Heart left ventricle (tissue), 16 donors: ENCODE measurements at places on chromosomes 5 and 9. TPM values are rescaled to one million over a fixed set of nuclear protein-coding genes. Genes with fewer than 3 reads are reported as not detected.
A peak's percentile ranks its signal among the peaks of the same experiment; 100 is the strongest.

TMEM171 gene
- total RNA-seq = not detected

NUP214 gene
- 22.1 TPM for total RNA-seq

ZNF608 gene
- total RNA-seq = 14.2 TPM

SHISAL2B gene
- total RNA-seq = not detected

HTR1A gene
- total RNA-seq = not detected

C5orf52 gene
- not detected for total RNA-seq

DNA sequence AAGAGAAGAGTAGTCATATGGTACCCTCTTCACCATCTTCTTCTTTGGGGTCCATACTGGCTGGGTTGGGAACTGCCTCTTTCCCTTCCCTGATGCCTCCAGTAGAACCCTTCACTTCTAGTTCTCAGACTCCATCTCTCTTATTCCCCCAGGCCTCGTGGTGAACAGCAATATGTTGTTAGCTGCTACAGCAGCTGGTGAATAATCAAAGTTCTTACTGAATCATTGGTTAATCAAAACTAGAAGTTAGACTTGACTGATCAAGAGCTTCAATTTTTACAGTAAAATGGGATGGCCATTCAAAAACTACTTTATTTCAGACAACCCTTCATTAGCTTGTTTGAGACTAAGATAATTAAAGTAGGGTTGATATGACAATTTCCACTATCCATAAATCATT is 190.9 kb upstream of the GNA14 start:
- no peak for DNase-seq

DNA sequence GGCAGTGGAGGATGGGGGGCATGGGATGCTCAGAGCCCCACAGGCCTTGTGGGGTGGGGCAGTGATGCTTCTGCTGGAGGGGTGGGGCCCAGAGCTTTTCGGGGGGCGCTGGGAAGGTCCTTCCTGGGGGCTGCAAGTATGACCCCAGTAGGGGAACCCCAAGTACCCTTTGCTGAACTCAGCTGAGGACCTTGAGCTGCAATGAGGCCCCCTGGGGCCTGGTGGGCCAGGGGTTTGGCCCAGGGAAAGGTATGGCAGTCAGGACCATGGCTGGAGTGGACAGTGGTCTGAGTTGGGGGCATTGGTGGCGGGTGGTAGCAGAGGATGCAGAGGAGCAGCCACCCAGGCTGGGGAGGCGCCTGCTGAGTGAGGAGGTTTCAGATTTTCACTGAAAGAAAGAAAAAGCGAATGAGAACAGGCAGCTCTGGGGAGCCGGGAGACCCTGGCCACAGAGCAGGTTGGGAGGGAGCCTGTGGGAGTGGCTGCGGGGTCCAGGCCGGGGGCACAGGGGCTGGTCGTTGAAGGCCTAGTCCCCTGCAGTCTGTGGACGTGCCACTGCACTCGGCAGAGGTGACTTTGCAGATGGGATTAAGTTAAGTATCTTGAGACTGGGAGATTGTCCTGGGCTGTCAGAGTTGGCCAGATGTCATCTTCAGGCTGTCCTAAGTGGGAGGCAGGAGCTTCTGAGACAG is 19.2 kb downstream of the WNK2 start:
- no peak for DNase-seq

DNA sequence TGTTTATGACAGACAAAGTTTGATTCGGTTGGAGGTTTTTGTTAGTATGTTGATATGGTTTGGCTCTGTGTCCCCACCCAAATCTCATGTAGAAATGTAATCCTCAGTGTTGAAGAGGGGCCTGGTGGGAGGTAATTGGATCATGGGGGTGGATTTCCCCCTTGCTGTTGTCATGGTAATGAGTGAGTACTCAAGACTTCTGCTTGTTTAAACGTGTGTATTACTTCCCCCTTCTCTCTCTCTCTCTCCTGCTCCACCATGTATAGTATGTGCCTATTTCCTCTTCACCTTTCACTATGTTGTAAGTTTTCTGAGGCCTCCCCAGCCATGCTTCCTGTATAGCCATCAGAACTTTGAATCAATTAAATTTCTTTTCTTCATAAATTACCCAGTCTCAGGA is 415.1 kb downstream of the HCN1 start:
- DNase-seq = no peak

DNA sequence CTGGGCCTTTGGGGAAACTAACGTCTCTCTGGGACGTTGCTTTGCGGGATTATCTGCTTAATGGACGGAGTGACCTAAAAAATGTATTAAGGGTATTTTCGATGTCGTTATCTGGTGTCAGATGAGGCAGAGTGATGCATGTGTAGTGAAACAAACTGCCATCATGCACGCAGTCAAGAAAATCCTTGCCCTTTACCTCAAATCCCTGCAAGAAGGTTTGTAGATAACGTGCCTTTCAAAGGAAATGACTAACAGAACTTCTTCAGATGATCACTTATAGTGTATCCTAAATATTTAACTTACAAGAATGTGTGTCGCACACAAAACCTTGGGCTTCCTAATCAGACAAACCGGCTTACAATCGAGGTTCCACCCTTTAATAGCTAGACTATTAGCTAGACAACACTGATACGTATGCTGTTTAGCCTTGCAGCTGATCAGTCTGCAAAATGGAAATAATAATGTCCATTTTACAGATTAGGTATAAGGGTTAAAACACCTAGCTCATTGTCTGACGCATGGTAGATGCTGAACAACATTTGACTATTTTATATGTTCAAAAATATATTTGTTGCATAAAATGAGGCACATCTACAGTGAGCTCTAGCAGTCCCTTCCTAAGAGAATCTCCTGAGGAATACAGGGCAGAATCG is 541 bp upstream of the TBCA start:
- no peak for DNase-seq

DNA sequence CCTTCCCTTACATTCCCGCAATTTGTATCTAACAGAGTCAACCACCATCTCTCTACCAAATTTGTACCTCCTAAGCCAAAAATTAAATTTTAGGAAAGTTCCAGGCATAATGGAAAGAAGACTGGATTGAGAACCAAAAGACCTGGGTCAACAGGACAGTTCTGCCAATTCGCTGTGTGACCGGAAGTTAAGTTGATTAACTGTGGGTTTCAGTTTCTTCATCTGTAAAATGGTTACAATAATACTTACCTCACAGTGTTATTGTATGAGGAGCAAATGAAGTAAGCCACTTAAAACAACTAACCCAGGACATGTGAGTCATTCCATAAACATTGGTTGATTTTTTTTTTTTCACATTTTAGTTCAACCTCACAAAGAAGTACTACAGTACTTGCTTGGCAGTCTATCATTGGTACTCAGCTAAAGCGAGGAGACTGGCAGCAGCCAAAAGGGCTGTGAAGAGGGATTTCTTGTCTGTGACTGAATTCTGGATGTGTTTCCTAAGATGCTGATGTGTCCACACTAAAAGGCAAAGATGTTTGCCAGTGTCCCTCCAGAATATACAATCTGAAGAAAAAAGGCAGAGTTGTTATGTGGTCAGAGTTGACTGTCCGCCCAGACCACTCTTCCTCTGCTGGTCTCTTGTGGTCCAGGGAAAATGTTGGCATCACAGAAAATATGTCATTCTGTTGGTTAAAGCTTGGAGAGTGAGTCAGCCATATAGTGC is 198.6 kb downstream of the TLE1 start:
- no peak for DNase-seq

DNA sequence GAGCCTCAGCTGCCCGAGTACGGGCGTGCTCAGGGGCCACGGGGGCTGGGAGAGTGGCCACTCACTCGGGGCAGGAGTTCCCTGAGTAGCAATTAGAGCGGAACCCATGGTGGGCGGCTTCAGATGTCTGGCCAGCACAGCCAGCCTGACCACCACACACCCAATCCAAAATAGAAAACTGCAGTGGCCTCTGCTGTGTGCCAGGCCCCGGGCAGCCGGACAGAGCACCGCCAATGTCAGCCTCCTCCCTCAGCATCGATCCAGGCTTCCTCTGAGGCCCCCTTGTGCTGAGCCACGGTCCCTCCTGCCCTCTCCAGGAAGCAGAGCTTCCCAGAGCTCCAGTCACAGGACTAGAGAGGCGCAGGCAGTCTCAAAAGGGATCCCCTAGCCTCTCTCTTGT is 2.7 kb downstream of the ADAMTS2 start:
- no peak for DNase-seq

DNA sequence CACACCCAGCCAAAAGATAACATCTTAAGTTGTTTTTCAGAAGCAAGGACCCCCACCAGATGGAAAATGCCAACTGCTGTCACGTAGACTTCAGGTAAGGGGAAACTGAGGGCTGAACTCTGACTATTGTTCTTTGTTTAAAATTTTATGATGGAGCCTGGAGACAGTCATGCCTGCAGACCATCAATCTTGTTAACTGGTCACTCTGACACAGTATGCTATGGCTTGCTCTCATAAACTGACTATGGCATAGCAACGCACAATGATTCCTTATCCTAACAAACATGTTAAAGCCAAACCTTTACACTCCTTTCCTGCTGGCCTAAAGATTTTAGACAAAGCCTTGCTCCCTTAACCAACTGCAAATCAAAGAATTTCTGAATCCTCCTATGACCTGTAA is 43.6 kb upstream of the GOLM1 start:
- no peak for DNase-seq

GRCh38 chr5:122858451-122858850 is 13.0 kb downstream of the SNX24 start:
- no peak for DNase-seq

- peak; percentile 25 for DNase-seq
These were observed 820 bp upstream of the NFX1 start for GRCh38 chr9:33289496-33289895.

- no peak for DNase-seq
These were observed 25.8 kb downstream of the CAST start for GRCh38 chr5:96687812-96688453.

DNA sequence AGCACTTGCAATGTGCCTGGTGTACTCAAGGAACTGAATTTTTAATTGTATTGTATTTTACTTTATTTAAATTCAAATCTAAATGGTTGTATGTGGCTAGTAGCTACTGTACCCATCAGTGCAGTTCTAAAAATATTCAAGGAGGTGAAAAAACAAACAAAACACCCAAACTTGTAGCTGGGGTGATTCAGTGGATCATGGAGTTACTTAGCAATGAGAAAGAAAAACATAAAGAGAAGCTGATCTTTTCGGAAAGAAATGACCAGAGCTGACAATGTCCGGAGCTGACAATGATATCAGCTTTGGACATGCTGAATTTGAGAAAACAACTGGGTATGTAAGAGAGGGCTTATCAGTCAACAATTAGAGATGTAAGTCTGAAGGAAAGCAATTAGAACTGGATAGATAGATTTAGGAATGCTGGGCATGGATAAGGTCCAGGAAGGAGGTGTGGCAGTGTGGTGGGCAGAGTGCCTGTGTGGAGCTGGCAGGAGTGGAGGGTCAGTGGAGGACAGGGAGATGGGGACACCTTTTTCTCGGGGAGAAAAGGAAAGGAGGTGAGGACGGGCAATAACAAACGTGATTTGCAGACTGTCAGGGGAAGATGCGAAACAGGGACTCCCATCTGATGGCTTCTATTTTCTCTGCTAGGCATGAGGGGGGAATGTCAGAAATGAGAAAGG is 113.2 kb downstream of the DCP2 start:
- peak; percentile 67 for DNase-seq

DNA sequence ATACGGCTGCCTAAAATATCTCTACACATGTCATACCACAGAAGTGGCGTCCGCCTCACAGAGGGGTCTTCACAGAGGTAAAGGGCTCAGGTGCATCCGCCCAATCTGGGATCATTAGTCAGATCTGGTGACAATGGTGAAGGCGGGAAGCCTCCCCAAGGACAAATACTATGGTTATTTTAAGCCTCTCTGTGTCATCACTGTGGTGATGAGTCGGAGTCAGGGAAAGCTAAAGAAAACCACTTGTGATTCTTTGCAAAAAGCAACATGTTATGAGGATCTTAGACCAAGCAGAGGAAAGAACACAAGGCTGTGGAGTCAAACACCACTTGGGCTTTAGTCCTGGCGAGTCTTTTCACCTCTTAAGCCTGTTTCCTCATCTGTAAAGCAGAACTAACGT is 190.4 kb downstream of the DRD1 start:
- no peak for DNase-seq

- no peak for DNase-seq
These were observed 93.7 kb downstream of the NDFIP1 start for GRCh38 chr5:142202282-142202681.

- no peak for DNase-seq
These were observed 21.5 kb downstream of the PALM2AKAP2 start for GRCh38 chr9:109801484-109801883.

- DNase-seq = no peak
These were observed 131.1 kb upstream of the MOCS2 start for GRCh38 chr5:53240661-53241060.

DNA sequence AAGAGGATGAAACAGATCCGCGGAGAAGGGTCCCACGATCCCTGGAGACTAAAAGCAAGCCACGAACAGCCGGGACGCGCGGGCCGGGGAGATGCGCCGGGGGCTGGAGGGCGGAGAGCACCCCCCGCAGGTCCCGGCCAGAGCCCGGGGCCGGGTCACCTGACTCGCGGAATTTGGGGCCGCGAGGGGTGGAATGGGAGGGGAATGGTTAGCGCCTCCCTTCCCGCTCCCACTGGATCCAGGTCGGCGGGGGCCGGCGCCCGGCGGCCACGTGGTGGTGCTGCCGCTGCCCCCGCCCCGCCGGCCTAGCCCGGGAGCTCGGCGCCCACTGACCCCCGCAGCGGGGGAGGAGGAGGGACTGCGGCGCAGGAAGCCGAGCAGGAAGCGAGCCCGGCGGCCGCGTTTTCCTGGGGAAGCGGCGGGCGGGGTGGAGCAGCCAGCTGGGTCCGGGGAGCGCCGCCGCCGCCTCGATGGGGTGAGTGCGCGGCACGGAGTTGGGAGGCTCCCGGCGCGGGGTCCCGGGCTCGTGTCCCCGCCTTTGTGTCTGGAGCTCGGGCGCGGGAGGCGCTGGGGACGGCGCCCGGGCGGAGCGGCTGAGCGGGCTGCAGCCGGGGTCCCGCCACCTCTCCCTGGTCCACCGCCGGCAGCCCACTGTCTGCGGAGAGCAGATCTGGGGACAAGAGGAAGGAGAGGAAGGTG is at the start of gene RAI14:
Gene RAI14 (plus strand): TSS at position 328 of the 699 bp plus-strand sequence. CDS start 30,592 bp downstream, outside the sequence.
- DNase-seq = peak; percentile 87

DNA sequence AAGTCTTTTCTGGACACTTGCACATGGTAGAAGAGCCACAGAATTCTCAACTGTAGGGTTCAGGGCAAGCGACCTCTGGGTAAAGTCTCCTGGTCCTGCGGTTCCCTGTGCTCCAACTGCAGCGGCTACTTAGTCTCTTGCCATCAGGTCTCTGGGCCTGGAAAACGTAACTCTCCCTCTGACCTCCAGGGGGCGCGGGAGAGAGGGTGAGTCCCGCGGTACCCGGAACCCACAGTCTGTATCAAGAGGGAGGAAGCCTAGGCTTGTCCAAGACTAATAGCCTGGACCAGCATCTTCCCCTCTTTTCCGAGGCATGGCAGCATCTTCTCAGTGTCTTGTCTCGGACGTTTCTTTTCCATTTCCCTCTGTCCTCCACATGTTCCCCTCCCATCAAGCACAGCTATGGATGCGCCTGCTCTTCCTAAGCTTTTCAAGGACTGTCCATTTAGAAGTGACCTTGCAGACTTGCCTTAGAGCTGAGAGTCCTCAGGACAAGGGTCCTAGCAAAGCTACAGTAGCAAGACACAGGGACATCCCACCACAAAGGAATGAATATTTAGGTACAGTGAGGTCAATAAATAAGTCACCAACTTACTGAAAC is 59.3 kb downstream of the FSTL4 start:
- DNase-seq = no peak
